WTC11 (cell line): ENCODE measurements at places on chromosomes 13 and 19. TPM values are rescaled to one million over a fixed set of nuclear protein-coding genes. Genes with fewer than 3 reads are reported as not detected.

The TLE6 gene
- total RNA-seq = 2.5 to 3.3 TPM (median 3.1 TPM) in 3 replicates

DNA sequence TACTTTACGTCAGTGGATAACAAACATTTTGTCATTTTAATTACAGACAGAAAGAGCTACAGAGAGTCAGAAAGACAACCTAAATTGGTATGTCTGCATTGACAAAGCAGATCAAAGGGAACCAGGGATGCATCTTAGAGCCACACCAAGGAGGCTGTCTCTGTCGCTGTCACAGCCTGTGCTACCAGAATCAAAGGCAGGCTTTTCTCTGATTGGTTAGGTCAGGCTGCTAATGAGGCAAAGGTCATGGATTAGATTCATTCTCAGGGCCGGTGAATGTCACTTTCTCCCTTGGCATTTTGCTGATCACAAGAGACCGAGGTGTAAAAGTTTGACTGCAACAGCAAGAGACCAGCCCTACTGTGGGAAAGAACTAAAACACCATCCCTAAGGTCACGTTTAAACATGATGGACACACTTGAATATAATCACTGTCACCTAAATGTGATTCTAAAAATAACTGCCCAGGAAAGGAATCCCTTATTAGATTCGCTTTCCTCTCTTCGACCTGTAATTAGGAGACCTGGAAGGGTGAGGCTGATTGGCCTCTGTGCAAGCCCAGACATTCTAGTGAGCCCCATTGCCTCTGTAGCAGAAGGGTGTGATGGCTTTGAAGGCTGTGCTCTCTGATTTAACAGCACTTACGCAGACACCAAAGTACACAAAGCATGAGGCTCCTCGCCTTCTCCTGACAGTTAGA lies 314.4 kb upstream of the NBEA start:
- no peak overlapping the region for H3K27ac ChIP-seq
- no peaks in the 10 kb centered on the region for H3K27me3 ChIP-seq
- no peak overlapping the region for H3K4me3 ChIP-seq
- DNase-seq = no peak

- peaks cover 43% of the 10 kb centered on the region for H3K4me1 ChIP-seq
- H3K36me3 ChIP-seq = no peaks in the 10 kb centered on the region
- H3K4me3 ChIP-seq = no peak overlapping the region
- no peaks in the 10 kb centered on the region; the same call in 1 of the 2 replicates for H3K27me3 ChIP-seq
These were observed 203.9 kb downstream of the SHISA2 start for GRCh38 chr13:25847635-25848626.

DNA sequence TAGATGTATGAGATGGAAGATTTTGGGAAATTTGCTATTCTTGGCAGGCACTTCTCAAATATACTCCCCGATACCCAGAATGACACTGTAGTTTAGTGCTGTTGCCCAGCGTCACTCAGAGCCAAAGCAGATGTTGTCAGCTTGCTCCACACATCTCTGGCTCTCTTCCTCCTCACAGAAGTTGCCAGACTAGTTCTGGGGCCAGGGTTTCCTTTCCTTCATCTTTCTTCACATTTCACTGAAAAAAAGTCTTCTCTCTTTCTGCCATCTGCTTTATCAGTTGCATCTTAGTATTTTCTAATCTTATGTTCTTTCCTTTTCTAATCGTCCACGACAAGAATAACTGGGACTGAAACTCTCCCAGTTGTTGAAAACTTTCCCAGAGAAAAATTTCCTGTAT lies 251.4 kb downstream of the RGCC start:
- no peak overlapping the region; the same call in 1 of the 2 replicates for H3K27ac ChIP-seq
- no peak overlapping the region for H3K4me3 ChIP-seq
- H3K36me3 ChIP-seq = no peaks in the 10 kb centered on the region
- H3K4me1 ChIP-seq = peaks cover 31% of the 10 kb centered on the region
- DNase-seq = no peak

DNA sequence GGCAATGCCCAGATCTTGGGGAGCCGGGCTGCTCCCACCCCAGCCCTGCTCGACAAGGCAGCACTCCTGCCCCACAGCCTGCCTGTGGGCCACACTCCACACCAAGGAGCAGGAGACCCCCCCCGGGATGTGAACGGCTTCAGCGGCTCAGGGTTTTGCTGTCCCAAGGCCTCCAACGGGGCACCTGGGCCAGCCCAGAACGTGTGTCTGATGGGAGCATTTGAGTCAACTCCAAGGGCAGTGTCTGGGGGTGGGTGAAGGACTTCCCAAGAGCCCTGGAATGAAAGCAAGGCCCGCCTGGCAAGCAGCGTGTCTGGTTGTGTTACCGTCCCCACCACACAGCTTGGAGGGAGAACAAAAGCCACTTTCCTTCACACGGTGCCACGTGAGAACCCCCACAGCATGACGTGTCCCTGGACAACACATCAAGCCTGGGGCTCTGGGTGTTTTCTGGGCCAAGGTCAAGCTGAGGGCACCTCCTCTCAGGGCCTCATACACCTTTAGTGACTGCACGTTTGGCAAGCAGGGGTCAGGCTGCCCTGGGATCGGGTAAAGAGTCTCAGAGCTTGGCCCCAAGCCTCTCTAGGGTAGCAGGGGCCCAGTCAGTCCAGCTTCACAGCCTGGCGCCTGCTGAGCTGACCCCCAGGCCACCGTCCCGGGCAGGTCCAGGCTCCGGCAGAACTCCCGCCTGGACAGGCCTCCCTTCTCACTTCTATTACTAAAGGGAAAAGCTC lies 6.0 kb downstream of the C13orf46 start:
- DNase-seq = no peak
- no peaks in the 10 kb centered on the region; the same call in 1 of the 2 replicates for H3K27me3 ChIP-seq
- no peaks in the 10 kb centered on the region for H3K4me1 ChIP-seq
